ENCODE measurements at places on chromosomes 4 and X. TPM values are rescaled to one million over a fixed set of nuclear protein-coding genes. Genes with fewer than 3 reads are reported as not detected.

Gene DSPP
- not detected for total RNA-seq

Gene TLL1
- not detected for total RNA-seq

Gene TNMD
- not detected for total RNA-seq

Gene SLIT2
- not detected for total RNA-seq

Gene MAGEA10
- not detected for total RNA-seq

Gene CHRNA9
- total RNA-seq: not detected

Gene HOPX
- total RNA-seq: 16.9 TPM

Gene RNF150
- total RNA-seq: not detected

Gene HERC3
- 95.5 TPM for total RNA-seq

- H3K36me3 ChIP-seq: no peaks in the 10 kb centered on the region
- no peaks in the 10 kb centered on the region for H3K4me1 ChIP-seq
- no peaks in the 10 kb centered on the region for H3K27me3 ChIP-seq
- DNase-seq: no peak
- H3K27ac ChIP-seq: no peak overlapping the region
- no peak overlapping the region for H3K4me3 ChIP-seq
Observed at GRCh38 chr4:157185363-157185762, 35.2 kb upstream of the GRIA2 start.

- H3K36me3 ChIP-seq: no peaks in the 10 kb centered on the region
- no peak overlapping the region for H3K27ac ChIP-seq
- H3K4me1 ChIP-seq: no peaks in the 10 kb centered on the region
- H3K27me3 ChIP-seq: no peaks in the 10 kb centered on the region
Observed at GRCh38 chrX:140572724-140573123, 67.9 kb upstream of the SOX3 start.

- no peaks in the 10 kb centered on the region for H3K4me1 ChIP-seq
- H3K27me3 ChIP-seq: no peaks in the 10 kb centered on the region
- no peaks in the 10 kb centered on the region for H3K36me3 ChIP-seq
- DNase-seq: no peak
- no peak overlapping the region for H3K27ac ChIP-seq
- H3K4me3 ChIP-seq: no peak overlapping the region
Observed at GRCh38 chr4:132958457-132959263, 190.4 kb upstream of the PCDH10 start.

GRCh38 chr4:186628058-186628711 lies 72.8 kb upstream of the MTNR1A start:
- no peak overlapping the region for H3K4me3 ChIP-seq
- H3K36me3 ChIP-seq: no peaks in the 10 kb centered on the region
- no peaks in the 10 kb centered on the region for H3K27me3 ChIP-seq
- DNase-seq: no peak
- H3K4me1 ChIP-seq: no peaks in the 10 kb centered on the region

GRCh38 chr4:137545461-137545861 lies 13.2 kb upstream of the PCDH18 start:
- H3K4me3 ChIP-seq: no peak overlapping the region
- H3K4me1 ChIP-seq: no peaks in the 10 kb centered on the region
- DNase-seq: no peak
- no peaks in the 10 kb centered on the region for H3K36me3 ChIP-seq
- no peak overlapping the region for H3K27ac ChIP-seq

- DNase-seq: no peak
- peaks cover 7% of the 10 kb centered on the region for H3K27me3 ChIP-seq
- no peak overlapping the region for H3K4me3 ChIP-seq
- H3K27ac ChIP-seq: no peak overlapping the region
- H3K4me1 ChIP-seq: no peaks in the 10 kb centered on the region
Observed at GRCh38 chr4:94758141-94758699, 465 bp downstream of the BMPR1B start.

DNA sequence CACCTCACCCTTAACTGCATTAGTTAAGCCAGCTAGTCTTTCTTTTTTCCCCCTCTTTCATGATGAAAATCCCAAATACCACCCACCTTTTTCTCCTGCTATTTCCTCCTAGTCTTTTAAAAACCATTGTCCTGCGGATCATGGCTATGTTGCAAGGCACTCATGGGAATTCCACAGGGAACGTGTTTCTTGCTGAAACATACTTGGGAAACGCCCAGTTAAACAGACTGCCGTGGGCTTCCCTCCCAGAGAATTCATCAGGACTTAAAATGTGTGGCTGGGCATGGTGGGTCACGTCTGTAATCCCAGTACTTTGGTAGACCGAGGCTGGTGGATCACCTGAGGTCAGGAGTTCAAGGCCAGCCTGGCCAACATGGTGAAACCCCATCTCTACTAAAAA lies 32.2 kb downstream of the XG start:
- no peak overlapping the region for H3K4me3 ChIP-seq
- H3K4me1 ChIP-seq: no peaks in the 10 kb centered on the region
- DNase-seq: no peak
- no peaks in the 10 kb centered on the region for H3K36me3 ChIP-seq
- no peaks in the 10 kb centered on the region for H3K27me3 ChIP-seq

- H3K4me3 ChIP-seq: no peak overlapping the region
- H3K36me3 ChIP-seq: no peaks in the 10 kb centered on the region
- no peaks in the 10 kb centered on the region for H3K4me1 ChIP-seq
- H3K27ac ChIP-seq: no peak overlapping the region
- DNase-seq: no peak
Observed at GRCh38 chr4:71498002-71498401, 159.2 kb downstream of the SLC4A4 start.

GRCh38 chr4:69888336-69888735 lies 28.4 kb upstream of the SULT1E1 start:
- no peaks in the 10 kb centered on the region for H3K27me3 ChIP-seq
- H3K4me1 ChIP-seq: no peaks in the 10 kb centered on the region
- no peaks in the 10 kb centered on the region for H3K36me3 ChIP-seq
- H3K4me3 ChIP-seq: no peak overlapping the region
- DNase-seq: no peak
- H3K27ac ChIP-seq: no peak overlapping the region

GRCh38 chr4:100811046-100811445 lies 293.2 kb upstream of the EMCN start:
- H3K4me1 ChIP-seq: no peaks in the 10 kb centered on the region
- DNase-seq: no peak
- no peaks in the 10 kb centered on the region for H3K27me3 ChIP-seq
- no peak overlapping the region for H3K27ac ChIP-seq
- H3K36me3 ChIP-seq: no peaks in the 10 kb centered on the region

- H3K36me3 ChIP-seq: no peaks in the 10 kb centered on the region
- H3K4me3 ChIP-seq: no peak overlapping the region
- no peak overlapping the region for H3K27ac ChIP-seq
- DNase-seq: no peak
Observed at GRCh38 chrX:51456814-51457213, 39.6 kb downstream of the NUDT11 start.

DNA sequence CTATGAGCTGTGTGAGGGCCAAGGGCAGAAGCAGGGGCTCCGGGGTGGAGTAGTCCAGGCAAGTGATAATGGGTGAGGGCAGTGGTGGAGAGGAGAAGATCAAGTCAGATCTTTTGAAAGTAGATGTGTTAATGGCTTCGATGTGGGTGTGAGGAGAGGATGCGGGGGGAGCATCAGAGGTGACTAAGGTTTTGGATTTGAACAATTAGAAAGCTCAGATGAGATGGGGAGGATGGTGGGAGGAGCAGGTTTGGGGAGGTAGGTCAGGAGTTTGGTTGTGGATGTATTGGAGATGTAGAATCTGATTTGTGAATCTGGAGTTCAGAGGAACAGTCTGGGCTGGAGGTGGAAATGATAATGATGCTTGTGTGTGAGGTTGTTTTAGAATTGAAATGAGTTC lies 4.6 kb downstream of the FTSJ1 start:
- no peak overlapping the region for H3K27ac ChIP-seq
- no peaks in the 10 kb centered on the region for H3K27me3 ChIP-seq
- H3K4me3 ChIP-seq: no peak overlapping the region
- H3K36me3 ChIP-seq: peaks cover 16% of the 10 kb centered on the region
- H3K4me1 ChIP-seq: peaks cover 16% of the 10 kb centered on the region

GRCh38 chr4:98771959-98772632 lies 113.7 kb upstream of the TSPAN5 start:
- no peaks in the 10 kb centered on the region for H3K4me1 ChIP-seq
- no peaks in the 10 kb centered on the region for H3K27me3 ChIP-seq
- no peak overlapping the region for H3K4me3 ChIP-seq
- H3K27ac ChIP-seq: no peak overlapping the region
- no peak for DNase-seq

- no peak overlapping the region for H3K27ac ChIP-seq
- no peak overlapping the region for H3K4me3 ChIP-seq
- H3K27me3 ChIP-seq: no peaks in the 10 kb centered on the region
Observed at GRCh38 chrX:7269991-7270390, 122.0 kb upstream of the PUDP start.

- no peak overlapping the region for H3K27ac ChIP-seq
- no peak for DNase-seq
- H3K27me3 ChIP-seq: no peaks in the 10 kb centered on the region
- no peak overlapping the region for H3K4me3 ChIP-seq
Observed at GRCh38 chrX:135346975-135347374, 37.7 kb downstream of the ETDC start.

GRCh38 chr4:2462218-2462991 lies 6.5 kb upstream of the RNF4 start:
- peaks cover 16% of the 10 kb centered on the region for H3K4me1 ChIP-seq
- no peaks in the 10 kb centered on the region for H3K36me3 ChIP-seq
- no peak overlapping the region for H3K4me3 ChIP-seq
- no peaks in the 10 kb centered on the region for H3K27me3 ChIP-seq
- H3K27ac ChIP-seq: no peak overlapping the region

DNA sequence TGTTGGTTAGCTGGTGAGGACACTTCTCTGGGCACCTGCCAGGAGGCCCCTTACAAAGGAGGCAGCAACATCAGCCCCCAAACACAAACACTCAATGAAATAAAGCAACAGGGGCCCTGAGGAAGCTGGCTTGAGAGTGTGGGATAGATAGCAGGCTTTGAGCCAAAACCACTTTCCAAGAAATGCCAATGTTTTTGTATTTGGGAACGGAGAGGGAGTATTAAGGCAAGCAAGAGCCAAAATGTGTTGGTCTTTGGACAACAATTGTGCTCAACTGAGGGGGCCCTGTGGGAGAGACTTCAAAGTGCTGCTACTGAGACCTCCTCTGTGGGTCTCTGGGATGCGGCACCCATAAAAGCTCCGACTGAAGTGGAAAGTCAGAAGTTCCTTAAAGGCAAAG lies 41.0 kb downstream of the RAI2 start:
- no peaks in the 10 kb centered on the region for H3K4me1 ChIP-seq
- H3K4me3 ChIP-seq: no peak overlapping the region
- no peak for DNase-seq
- no peak overlapping the region for H3K27ac ChIP-seq

GRCh38 chr4:120557372-120557771 lies 365.2 kb downstream of the PRDM5 start:
- no peak overlapping the region for H3K4me3 ChIP-seq
- no peak for DNase-seq
- no peaks in the 10 kb centered on the region for H3K36me3 ChIP-seq
- no peaks in the 10 kb centered on the region for H3K4me1 ChIP-seq

DNA sequence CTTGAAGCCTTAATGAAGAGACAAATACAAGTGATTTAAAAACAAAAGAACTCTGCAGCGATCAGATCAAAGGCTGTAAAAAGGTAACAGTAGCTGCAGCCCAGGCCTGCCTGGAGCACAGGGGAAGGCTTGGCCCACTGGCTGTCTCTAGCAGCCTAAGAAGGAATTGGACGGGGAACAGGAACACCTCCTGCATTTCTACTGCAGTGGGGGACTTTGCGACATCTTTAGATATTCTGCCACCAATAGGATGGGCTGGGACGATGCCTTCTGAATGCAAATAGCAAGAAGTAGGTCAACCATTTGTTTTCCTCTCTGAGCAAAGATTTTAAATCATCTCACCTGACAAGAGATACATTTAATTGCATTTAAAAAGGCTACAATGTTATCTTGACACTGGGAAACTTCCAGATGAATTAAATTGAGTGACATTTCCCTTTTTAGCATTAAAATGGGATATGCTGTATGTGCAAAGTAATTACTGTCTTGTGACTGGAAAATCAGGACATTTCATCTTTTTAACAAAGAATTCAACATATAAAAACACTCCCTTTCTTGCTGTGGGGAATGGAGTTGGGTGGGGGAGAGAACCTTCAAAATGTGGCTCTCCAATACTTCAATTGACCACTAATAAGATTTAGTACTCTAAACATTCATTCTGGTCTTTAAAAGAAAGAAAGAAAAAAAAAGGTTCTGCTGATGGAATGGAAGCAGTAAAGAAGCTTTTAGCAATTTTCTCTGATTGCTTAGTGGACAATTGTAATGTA lies 70.0 kb downstream of the NYX start:
- H3K36me3 ChIP-seq: no peaks in the 10 kb centered on the region
- no peak overlapping the region for H3K27ac ChIP-seq
- peaks cover 16% of the 10 kb centered on the region for H3K4me1 ChIP-seq
- H3K27me3 ChIP-seq: no peaks in the 10 kb centered on the region
- DNase-seq: no peak

DNA sequence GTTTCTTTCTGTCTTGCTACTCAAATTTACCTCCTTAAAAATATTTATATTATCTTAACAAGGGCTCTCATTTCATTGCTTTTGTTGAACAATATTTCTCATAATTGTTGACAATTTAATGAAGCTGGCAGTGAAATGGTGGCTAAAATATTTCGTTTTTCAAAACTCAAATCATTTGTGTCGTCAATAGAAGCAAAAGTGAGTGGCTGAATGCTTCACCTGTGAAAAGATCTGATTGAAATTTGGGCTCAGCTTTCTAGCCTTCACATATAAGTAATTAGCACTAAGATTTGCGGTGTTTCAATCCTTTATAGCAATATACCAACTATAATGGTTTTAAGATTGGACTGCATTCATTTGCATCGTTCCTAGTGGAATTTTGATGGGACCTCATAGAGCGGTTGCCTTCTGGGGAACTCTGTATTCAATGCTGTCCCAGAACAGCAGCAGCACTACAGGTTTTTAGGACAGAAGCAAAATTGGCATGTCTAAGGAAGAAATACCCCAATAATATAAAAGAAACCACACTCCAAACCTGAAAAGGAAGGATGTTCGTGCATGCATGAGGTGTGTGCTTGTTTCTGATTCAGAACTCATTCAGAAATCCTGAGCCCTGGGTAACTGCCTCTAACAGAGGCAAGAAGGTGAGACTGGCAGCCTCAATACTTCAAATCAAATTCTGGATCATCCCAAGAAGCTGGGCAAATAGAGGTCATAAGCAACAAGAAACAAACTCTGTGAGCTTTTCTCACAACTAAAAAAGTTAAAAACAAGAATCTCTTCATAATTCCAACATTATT lies 2.5 kb downstream of the CXCL1 start:
- H3K4me1 ChIP-seq: no peaks in the 10 kb centered on the region
- no peaks in the 10 kb centered on the region for H3K27me3 ChIP-seq
- H3K36me3 ChIP-seq: no peaks in the 10 kb centered on the region

DNA sequence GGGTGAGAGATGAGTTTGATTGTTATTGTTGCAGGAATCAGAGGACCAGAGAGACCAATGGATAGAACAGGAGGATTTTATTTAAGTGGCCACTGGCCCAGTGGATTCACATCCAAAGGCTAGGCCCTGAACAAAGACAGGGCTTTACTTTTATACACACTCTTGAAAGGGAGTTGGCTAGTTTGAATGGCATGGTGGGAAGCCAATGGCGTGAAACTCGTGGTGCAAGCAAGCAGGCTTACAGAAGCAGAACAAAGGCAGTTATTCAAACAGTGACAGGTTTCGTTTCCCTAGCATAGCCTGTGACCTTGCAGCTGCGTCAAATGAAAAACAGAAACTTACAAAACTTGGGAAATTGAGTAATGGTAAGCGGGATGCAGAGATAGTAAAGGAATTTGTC lies 110.2 kb upstream of the PRDX4 start:
- H3K27ac ChIP-seq: no peak overlapping the region
- no peaks in the 10 kb centered on the region for H3K4me1 ChIP-seq
- no peak overlapping the region for H3K4me3 ChIP-seq
- no peak for DNase-seq
- H3K36me3 ChIP-seq: no peaks in the 10 kb centered on the region
- no peaks in the 10 kb centered on the region for H3K27me3 ChIP-seq

All from CD4-positive, alpha-beta memory T cell (primary cell).